ENCODE measurements at places on chromosomes 7 and 10.

DNA sequence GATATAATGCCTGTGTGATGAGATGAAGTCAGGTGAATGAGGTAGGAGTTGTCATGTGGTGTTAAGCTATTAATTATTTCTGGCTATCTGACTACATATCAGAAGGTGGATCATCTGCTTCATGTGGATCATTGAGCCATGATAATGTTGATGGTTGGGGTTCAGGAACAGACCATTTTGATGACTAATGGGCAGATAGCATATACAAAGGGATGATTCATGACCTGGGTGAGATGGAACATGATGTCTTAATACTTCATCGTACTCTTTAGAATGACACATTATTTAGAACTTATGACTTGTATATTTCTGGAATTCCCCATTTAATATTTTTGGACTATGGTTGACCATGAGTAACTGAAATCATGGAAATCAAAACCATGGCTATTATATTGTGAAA is 155.1 kb downstream of the OR13A1 start:
- no peak for DNase-seq

DNA sequence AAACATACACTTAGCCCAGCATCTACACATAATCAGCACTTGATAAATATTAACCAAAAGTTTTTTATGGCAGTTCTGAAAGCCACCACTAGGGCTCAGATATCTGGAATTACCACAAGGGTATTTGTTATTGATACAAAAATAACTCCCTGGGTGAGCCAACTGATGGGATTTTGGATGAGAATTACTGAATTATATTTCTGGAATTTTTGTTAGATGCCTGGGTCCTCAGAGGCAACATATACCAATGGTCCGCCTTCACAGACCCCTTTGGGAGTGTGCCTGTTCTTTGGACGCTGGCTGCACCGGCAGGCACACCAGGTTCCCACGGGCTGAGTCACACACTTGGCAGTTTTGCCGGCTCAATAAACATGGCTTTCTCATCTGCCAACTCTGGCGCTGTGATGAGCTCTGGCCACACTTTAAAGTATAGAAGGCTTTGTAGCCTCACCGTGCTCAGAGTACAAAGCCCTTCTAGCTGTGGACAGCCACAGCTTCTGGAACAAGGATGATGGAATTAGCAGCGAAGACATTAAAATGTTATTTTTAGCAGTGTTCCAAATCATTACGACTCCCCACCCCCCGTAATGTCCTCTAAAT is 24.5 kb upstream of the EEPD1 start:
- no peak for DNase-seq

DNA sequence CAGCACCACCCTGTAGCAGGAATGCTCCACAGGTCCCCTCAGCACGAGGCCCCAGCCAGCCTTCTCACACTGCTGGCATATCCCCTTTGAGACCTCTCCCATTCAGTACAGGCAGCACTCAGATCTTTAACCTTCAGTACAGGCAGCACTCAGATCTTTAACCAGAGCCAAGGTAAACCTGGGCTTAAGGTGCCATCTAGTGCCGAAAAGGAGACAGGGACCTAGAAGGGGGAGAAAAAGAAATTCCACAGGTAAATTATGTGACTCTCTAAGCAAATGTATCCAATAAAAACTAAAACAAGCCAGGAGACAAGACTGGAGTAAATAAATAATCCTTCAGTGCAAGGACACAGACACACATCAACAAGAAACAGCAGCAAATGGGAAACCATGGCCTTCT is 358.6 kb downstream of the PTPRN2 start:
- no peak for DNase-seq

- DNase-seq = no peak
Measured at GRCh38 chr10:5944389-5945189, 32.8 kb downstream of the IL15RA start.

GRCh38 chr10:102198027-102198426 is 28.1 kb upstream of the ELOVL3 start:
- DNase-seq = no peak

DNA sequence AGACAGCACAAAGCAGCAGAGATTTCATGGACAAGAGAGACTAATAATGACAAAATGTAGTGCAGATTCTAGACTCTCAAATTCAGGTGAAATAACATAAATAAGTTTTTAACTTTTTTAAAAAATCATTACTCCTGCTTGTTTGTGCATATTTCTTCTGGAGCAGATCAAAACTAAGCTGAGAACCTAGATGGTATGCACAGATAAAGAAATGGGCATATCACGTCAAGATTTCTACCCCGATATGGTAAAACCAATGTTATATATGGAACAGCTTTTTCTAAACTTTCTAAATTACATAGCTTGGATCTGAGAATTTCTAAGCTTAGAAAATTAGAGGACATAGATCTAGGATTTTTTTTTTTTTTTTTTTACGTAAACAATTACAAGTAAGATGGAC is 18.2 kb downstream of the TWIST1 start:
- no peak for DNase-seq

DNA sequence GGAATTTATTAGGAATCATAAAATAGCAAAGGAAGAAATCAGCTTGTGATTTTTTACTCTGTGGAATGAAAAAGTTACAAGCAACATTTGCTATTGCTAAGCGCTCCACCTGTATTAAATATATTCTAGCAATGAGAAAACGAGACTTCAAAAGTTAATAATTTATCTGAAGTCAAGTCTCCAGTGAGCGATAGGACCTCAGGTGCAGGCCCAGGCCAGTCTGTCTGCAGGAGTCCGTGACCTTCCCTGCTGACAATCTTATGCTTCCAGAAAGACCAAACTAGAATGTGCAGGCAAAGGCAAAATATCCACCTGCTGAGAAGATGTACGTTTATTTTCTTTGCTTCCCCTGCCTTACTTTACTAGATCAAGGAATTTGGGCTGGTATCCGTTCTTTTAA is 22.7 kb downstream of the MRC1 start:
- no peak for DNase-seq

GRCh38 chr7:75662579-75663301 is 76.0 kb downstream of the HIP1 start:
- DNase-seq = no peak

- no peak for DNase-seq
Measured at GRCh38 chr10:33566001-33566400, 231.5 kb upstream of the NRP1 start.

DNA sequence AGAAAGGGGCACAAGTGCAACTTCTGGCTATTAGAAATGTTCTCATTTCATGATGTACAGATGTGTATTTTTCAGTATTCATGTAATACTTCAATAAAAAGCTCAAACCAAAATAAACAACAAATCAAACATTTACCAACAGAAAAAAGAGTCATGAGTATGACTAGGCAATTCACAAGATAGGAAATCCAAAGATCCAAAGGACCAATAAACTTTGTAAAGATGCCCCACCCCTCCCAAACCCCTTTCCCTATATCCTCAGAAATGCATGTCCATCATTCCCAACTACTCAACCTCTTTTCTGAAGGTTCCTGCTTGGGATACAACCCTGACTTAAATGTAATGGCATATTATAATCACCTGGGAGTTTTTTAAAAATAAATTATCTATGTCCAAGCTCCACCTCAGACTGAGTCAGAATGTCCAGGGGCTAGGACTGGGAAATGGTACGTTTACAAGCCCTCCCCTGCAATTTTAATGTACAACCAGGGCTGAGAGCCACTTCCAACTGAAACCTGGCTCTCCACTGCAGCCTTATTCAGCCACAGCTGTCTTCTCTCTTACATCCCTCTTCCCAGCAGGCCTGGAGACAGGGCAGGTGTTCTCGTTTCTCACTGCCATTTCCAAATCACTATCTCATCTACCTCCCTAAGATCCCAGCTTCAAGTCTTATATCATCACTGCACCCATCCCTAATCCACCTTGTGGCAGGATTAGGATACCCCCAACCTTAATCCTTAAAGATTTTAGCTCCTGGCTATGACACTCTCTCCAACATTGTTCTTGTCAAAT is 36.5 kb downstream of the COA1 start:
- DNase-seq = no peak

GRCh38 chr10:126583552-126584200 is 86.8 kb downstream of the C10orf90 start:
- DNase-seq = no peak

DNA sequence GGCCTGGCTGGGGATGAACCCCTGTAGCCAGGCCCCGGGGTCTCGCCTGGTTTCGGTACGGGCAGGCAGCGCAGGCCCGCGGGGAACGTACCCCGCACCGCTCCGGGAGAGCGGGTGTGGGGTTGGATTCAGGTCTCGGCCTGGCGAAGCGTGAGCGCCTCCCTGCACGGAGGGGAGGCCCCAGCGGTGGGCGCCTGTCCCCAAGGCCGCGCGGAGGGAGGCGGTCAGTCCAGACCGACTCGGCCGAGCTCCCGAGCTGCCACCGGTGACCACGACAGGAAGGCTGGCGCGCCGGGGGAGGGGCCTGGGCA is 378 bp upstream of the INPP5F start:
- no peak for DNase-seq

- no peak for DNase-seq
Measured at GRCh38 chr7:27967639-27968038, 213.0 kb downstream of the JAZF1 start.

GRCh38 chr7:5533821-5534367 is 110.3 kb upstream of the TNRC18 start:
- DNase-seq = no peak

DNA sequence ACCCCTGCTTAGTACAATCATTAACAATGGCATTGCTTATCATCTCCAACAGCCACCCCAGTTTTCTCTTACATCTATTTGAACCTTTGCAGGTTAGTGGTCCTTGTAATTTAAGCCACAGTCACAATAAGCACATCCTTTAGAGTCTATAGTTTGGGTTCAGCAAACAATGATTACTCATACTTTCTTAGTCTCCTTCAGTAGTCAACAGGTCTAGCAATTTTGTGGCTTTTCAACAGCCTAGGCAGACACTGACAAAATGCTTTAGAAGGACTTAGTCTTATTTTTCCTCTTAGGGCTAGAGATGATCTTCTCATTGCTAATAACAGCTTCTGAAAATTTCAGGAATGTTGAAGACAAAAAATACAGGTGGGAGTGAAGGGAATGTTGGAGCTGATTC is 32.3 kb upstream of the FAM204A start:
- no peak for DNase-seq

GRCh38 chr10:60613434-60613833 is 164.8 kb upstream of the CDK1 start:
- DNase-seq = no peak

DNA sequence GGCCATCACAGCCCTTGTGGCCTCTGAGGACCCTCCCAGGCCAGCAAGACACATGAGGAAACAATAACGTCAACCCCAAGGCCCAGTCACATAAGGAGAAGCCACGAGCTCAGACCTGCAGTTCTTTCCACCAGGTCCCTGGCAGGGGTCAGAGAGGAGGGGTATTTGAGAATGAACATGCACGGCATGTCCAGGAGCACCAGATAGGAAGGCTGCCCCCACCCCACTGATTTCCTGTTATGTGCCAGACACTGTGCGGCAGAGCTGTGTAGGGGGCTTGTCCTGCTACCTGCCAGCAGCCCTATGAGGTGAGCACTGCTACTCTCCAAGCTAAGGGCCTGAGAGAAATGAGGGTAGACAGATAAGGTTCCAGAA is 40.7 kb upstream of the ZMIZ1 start:
- DNase-seq = no peak

DNA sequence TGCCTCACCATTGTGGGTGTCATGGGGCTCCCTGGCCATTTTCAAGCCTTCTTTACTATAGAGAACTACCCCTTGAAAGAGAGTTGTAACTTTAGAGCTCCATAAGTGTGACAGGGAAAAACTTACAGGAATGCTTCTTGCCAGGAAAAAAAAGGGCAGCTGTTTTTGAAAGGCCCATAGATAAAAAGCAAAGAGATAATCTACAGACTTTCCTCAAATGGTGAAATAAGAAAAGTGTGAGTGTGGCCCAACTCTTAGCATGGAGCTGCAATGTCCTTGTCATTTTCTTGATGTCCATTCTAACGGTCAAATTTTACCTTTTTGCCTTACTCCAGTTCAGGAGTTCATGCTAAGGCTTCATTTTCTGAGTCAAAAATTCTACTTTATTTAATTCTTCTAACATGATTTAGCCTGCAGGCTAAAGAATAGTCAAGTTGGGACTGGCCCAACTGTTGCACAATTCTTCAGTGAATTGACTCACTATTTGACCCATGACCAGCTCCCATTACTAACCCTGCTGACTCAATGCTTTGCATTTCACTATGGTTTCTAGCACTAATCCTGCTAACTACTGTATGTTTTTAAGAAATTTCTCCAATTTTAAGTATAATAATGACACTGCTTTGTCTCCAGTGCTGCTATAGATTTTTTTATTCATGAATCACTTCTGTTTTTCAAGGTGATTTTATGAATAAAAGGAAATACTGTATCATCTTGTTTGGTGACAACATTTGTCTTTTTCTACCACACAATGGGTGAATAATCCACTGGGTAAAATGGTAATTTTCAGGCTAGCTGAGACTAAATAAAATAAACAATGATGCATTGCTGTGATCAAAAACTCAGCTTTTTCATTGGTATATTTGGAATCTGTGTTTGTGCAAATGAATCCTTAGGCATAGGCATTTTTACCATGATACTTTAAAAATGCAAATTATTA is 41.4 kb upstream of the SGCE start:
- DNase-seq = no peak

- DNase-seq = no peak
Measured at GRCh38 chr10:17872191-17873091, 63.3 kb downstream of the MRC1 start.

- DNase-seq = no peak
Measured at GRCh38 chr7:95674101-95674500, 77.8 kb upstream of the PDK4 start.

GRCh38 chr10:125633517-125633999 is 49.4 kb downstream of the TEX36 start:
- DNase-seq = no peak

DNA sequence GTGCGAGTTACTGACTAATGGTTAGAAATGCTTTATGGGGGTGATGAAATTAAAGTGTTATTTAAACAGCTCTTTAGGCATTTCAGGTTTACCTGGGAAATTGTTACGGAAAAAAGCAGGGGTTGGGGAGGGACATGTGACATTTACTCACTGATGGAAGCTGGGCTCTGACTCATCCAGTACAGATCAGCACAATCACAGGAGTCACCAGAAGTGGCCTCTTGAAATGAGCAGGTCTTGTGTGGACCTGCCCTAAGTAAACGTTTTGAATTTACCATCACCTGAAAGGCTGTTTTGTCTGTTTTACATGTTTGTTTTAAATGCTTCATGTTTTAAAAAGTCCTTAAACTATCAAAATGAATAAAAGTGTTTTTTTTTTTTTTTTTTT is 2.3 kb downstream of the GLRX3 start:
- DNase-seq = no peak

GRCh38 chr10:30494558-30494957 is 60.6 kb downstream of the MAP3K8 start:
- DNase-seq = no peak

GRCh38 chr7:26612742-26613141 is 251.6 kb downstream of the SKAP2 start:
- DNase-seq = no peak

DNA sequence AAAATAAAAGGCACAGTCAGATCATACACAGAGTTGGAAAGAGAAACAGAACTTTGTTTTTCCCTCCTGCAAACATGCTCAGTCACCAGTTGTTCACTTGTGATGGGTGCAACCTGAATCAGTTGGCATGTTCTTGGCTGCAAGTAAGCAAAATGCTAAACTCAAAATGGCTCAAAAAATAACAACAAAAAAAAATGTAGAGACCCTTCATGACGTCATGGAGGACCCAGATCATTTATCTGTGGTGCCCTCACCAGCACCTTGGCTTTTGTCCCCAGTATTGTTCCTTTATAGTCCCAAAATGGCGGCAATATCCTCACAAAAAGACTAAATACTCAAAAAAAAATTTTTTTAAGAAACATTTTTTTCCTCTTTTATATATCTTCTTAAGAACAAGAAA is 112.4 kb downstream of the CABCOCO1 start:
- no peak for DNase-seq

- DNase-seq = no peak
Measured at GRCh38 chr7:32868116-32868515, 23.4 kb downstream of the KBTBD2 start.
